ENCODE measurements at places on chromosomes 7 and 10.
A peak's percentile ranks its signal among the peaks of the same experiment; 100 is the strongest.

GRCh38 chr7:115694424-115694823 is 336.1 kb downstream of the TFEC start:
- no peak for DNase-seq

DNA sequence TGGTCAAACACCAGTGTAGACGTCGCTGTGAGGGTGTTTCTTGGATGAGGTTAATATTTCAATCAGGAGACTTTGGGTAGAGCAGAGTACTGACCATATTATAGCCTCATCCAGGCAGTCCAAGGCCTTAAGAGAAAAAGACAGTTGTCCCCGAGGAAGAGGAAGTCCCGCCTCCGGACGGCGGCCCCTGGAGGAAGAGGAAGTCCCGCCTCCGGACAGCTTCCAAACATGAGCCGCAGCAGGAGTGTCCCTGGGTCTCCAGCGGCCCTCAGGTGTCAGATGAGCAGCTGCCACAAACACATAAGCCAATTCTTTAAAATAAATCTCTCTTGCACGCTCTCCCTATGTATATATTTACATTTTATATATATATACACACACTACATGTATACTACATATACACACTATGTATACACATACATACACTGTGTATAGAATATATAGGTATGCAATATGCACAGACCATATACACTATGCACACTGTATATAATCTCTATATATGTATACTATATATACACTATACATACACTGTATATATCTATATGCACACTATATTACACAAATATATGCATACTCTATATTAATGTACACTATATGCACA is 37.5 kb downstream of the PWWP2B start:
- DNase-seq = no peak

GRCh38 chr10:99325281-99325680 is 3.9 kb upstream of the CNNM1 start:
- DNase-seq = no peak

DNA sequence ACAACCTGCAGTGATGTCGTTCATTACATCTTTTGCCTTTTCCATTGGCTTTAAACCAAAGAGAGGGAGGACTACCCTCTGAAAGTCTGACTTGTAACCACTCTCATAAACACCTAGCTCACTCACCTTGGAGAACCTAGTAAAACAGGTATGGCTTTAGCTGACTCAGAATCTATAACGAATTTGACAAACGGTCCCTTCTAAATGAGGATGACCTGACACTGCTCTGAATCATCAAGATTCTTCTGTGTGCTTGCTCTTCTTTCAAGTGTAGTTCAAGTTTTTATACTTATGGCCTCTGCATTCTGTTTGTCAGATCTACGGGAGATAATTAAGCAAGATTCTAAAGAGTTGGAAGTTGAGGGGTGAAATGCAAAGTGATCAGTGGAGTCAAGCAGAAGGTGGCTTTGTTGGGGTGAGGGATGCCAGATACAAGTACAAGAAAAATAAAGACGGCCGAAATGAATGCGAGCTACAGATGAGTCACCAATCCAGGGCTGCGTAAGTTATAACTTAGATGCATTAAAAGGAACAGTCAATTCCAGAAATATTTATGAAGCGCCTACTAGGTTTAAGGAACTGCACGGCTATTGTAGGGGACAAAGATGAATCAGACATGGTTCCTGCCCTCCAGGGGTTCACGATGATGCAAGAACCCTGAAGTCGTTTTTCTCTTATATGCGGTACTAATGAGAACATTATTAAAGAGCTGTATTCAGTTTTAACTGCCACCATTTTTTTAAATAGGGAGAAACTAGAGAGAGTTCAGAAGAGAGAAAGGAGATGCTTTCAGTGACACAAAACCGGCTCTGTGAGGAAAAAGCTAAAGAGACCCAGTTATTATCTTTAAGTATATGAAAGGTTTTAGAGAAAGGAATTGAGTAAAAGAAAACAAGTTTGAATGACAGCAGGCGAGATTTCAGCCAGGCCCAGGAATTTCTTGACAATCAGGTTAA is 6.5 kb downstream of the HIPK2 start:
- no peak for DNase-seq

DNA sequence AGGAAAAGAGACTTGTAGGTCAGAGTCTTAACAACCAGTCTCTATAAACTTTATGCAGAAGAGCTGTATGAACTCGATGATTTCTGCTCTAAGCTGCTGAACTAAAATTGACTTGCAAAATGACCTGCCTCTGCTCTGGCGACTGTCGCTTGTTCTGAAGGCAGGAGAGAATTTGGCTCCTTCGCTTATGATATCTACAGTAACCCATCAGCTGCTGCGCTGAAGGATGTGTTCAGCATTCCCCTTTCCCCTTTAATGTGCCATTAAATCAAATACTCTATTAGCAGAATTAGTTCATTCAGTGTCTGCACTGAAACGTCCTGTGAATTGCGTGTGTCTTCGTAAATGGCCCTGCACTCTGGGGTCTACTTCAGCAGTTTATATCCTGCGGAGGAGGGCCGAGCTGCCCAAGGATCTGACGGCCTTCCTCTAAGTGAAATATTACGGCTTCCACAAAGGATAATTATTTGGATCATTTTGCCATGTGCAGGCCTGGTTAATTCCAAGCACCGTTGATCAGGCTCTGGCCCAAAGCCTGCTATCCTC is 254.9 kb downstream of the SNX10 start:
- DNase-seq = no peak

GRCh38 chr10:42645103-42645502 is 6.7 kb upstream of the ZNF33B start:
- DNase-seq = no peak

DNA sequence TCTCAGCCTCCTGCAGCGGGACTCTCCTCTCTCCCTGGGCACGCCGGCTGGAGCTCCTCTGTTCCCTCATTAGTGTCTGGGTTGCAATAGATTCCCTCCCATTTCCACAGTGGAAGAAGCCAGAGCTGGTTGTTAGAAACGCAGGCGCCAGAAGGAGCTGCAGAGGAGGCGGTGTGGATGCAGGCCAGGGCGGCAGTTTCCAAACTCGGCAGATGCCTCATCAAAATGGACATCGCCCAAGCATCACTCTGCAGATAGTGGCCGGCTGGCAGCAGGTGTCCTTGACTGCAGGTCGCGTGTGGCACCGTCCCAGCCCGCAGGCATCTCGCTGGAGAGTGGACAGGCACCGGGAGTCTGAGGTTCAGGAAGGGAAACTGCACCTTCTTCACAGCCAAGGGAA is 201.8 kb downstream of the TCERG1L start:
- no peak for DNase-seq

- DNase-seq = no peak
Measured at GRCh38 chr7:104793066-104793465, 220.9 kb upstream of the KMT2E start.

GRCh38 chr7:74656441-74656836 is 1.1 kb upstream of the GTF2I start:
- DNase-seq = no peak

GRCh38 chr7:2399848-2400587 is 3.4 kb upstream of the CHST12 start:
- DNase-seq = peak; percentile 83

- no peak for DNase-seq
Measured at GRCh38 chr7:50920031-50920635, 137.4 kb upstream of the GRB10 start.

- DNase-seq = no peak
Measured at GRCh38 chr7:151138153-151138851, 29.2 kb downstream of the GBX1 start.

DNA sequence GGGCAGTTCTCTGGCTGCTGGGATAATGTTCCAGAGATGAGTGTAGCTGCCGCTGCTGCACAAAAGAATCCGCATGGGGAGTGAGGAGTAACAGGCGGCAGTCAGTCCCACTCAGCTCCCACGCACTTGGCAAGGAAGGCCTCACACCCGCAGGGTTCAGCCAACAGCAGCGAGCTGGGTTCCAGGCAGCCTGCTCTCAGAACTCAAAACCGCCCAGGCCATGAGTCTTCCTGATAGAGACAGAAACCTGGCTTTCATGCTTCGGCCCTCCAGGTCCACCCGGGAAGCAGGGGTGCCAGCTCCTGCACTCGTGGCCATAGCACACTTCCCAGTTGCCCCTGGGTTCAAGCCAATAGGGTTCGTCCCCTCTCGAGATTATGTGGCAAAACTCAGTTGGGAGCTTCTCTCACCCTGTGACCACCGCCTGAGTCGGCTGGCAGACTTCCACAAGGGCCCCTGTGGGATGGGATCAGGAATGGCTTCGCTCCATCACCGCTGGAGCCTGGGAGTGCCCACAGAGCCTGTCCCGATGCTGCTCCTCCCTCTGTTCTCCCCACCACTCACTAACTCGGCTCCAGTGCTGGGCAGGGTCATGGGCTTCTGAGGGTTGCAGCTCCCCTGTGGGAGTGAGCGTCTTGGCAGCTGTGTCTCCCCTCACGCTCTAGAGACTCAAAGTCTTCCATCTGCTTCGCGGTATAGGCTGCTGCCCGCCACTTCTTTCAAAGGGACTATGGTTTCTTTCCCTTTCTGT is 20.6 kb downstream of the CLRN3 start:
- no peak for DNase-seq

- no peak for DNase-seq
Measured at GRCh38 chr7:155371331-155371883, 73.7 kb downstream of the INSIG1 start.

- no peak for DNase-seq
Measured at GRCh38 chr10:35372329-35372728, 36.0 kb downstream of the CCNY start.

DNA sequence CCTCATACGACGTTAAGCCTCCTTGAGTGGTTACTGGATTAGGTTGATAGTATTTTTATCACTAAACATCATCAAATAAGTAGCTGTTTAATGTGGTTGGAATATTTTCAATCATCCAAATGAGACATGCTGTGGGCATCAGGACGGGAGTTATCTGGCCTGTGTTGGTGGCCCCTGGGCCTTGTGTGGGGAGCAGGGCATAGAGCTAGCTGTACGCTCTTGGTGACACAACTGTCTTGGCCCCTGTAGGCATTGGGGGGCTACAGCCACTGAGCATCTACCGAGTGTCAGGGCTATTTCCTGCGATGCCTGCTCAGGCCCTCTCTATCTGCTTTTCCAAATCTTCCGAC is 28.3 kb downstream of the BAG3 start:
- no peak for DNase-seq

- no peak for DNase-seq
Measured at GRCh38 chr10:33722067-33722466, 387.6 kb upstream of the NRP1 start.

- peak; percentile 27 for DNase-seq
Measured at GRCh38 chr10:67666416-67667034, 29.5 kb downstream of the CTNNA3 start.

DNA sequence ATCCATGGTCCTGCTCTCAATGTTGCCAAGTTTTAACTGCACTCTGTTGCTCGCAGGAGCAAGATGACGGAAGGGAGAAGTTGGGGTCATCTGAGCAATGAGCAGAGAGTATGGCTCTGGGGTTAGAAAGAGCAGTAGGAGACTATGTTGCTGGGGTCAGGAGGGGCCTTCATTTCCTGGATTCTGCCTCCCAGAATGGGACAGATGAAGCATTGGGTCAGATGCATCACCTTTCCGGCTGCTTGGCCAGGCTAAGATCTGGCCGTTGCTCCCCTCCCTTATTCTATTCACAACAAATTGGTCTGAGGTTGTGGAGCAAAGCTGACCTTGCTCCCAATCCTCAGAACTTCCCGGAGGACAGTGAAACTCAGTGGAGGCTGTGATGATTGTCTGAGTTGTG is 22.4 kb downstream of the STMP1 start:
- no peak for DNase-seq

DNA sequence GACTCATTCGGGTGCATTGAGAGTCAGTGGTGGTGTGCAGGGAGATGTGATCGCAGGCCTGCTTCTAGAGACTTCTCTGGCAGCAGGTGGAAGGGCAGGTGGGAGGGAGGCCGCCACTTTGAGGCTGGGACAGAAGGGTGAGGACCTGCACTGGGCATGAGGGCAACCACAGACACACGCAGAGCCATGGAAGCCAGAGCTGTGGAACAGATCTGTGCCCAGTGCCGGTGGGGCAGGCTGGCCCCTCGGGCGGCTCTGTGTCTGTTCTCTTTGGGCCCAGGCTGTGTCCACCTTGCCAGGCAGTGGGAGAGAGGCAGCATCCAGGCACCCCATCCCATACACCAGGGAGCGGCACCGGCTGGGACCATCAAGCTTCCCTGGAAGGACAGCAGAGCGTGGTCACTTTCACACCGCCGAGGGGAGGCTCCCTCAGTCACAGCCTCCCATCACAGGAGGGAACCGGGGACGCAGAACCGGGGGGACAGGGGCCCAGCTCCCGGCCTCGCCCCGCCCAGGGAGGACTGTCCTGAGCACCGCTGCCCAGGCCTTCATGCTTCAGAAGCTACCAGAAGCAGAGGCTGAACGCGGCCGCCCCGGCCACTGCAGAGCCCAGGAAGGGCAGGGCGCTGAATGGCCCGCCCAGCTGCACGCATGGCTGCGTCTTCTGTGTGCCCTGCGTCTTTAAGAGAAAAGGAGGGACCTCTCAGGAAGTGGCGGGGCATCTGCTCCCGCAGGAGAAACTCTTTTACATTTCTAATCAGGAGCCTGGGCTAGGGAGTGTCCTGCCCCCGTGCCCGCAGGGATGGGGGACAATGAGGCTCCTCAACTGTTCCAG is 32.1 kb downstream of the EN2 start:
- DNase-seq = no peak

GRCh38 chr7:69739931-69740431 is 141.7 kb downstream of the AUTS2 start:
- no peak for DNase-seq

DNA sequence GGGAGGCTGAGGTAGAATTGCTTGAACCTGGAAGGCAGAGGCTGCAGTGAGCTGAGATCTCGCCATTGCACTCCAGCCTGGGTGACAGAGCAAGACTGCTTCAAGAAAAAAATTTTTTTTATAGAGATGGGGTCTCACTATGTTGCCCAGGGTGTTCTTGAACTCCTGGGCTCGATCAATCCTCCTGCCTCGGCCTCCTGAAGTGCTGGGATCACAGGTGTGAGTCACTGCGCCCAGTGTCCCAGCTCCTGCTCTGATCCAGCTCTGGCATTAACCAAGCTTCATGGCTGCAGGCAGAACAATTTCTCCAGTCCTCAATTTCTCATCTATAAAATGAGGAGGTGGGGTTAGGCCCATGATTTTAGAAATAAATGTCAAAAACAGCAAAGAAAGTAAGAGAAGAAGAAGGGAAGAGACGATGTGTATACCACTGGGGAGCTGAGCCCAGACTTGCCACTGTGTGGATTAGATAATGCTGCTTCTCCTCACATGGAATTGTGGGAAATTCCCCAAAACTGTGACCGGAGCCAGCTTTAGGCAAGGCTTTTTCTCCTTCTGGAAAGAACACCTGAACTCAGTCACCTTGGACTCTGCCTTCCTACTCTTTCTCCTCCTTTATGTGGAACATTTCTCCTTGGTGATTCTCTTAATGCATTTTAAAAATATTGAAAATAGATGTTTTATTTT is 25.5 kb downstream of the IL15RA start:
- DNase-seq = no peak

GRCh38 chr7:23654508-23654907 is 25.5 kb upstream of the FAM221A start:
- no peak for DNase-seq

GRCh38 chr10:87058171-87058570 is 36.5 kb downstream of the GLUD1 start:
- no peak for DNase-seq
